GM23338 (cell line): ENCODE measurements at places on chromosomes 11 and 22.

- no peak for DNase-seq
These were observed 449.4 kb downstream of the NTM start for GRCh38 chr11:131819865-131820264.

DNA sequence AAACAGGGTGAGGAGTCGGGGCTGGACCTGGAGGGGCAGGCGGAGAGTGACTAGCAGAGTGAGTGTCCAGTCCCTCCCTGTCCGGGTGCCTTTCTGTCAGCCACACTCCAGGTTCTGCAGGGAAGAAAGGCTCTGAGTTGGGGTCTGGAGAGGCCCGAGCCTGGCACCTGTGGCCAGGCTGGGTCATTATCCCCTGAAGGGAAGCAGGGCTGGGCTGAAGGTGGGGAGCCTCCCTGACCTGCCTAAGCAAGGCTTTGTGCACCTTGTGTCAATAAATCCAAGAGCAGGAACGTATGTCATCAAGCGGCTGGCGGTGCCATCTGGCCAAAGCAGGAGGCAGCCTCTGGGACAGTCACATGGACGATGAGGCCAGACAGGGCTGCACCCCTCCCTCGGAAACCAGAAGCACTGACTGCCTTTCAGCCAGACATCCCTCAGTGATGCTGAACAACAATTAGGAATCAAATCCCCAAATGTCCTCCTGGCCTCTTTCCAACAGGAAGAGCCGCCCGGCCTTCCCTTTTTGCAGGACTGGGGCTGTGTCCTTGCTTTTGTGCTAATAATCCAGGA, 73.9 kb upstream of the FGF3 start:
- DNase-seq = no peak

DNA sequence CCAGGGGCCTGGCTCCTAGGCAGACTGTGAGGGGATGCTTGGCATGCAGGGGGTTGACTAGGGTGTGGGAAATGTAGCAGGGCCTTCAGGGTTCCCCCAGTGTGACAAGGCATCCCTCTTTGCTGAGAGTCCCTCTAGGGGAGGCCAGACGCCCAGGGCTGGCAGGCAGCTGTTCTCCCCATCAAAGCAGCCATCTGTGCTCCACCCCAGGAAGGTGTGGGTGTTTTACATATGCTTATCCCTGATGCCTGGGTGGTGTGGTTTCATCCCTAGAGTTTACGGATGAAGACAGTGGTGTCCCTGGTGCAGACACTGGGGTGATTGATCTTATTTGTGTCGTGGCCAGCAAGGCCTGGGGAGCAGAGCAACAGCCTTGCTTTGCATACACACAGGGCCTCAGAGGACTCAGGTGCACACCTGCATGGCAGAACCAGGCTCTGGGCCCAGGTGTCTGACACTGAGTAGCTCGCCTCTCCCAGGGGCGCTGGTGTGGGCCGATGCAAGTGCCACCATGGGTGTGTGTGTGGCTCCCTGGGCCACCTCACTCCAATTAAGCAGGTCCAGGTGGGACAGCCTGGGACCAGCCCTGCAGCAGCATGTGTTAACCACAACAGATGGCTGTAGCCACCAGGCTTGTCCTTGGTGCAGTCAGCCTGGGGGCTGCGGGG, 74.2 kb downstream of the MED15 start:
- no peak for DNase-seq

DNA sequence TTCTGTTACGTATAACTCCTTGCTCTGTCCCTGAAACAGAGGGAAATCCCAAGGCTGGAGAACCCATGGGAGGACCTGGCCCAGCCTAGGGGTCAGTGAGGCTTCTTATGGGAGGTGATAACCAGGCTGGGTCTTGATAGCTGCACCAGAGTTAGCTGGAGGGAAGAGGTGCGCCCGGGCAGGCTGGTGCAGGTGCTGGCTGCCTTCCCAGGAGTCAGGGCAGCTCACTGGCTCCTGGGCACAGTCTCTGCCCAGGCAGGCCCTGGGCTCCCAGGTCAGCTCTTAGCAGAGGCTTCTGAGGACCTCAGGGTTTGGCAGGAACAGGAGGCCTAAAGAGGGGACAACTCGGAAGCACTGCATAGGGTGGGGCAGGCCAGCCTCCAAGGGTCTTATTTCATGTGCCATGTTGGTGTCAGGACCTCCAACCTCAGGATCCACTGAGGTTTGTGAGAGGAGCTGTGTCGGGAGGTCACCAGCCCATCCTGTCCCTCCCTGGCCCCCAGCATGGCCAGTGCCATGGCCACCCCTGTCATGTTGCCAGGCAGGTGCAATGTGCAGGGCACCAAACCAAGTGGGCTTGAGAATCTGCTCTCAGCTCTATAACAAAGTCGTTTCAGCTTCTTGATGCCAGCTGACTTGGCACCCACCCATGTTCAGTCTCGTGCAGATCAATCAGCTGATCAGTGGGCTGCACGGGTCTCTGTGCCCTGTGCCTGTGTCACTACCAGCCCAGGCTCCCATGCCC, 20.5 kb upstream of the CELSR1 start:
- DNase-seq = no peak

DNA sequence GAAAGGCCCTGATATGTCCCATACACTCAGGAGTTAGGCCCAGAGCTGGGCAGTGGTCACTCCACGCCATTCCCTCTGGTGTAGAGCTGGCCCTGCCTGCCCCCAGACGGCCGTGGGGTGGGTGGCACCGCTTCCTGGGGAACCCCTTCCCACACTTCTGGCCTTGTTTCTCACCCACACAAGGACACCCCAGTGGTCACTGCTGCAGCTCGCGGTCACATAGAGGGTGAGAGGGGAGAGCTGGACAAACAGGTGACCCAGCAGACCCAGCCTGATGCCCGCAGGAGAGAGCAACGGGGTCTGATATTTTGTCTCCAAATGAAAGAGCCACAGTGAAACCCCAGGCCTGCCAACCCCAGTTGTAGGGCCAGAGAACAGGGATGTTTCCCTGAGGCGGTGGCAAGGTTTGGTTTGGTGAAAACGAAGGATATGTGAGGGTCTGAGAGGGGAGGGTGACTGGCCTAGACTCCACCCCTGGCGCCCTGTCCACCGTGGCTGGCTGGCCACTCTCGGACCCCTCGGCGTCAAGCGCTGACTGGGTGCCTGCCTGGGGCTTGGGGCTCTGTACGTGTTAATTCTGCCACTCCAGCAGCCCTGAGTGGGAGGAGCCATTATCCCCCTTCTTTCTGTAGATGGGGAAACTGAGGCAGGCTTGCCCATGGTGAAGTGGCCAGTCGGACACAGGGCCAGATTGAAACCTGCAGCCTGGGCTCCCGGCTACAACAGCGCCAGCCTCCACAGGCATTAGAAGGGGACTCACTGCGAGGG, 71.0 kb upstream of the PPARA start:
- no peak for DNase-seq
